ENCODE measurements at places on chromosomes 5 and 9.

DNA sequence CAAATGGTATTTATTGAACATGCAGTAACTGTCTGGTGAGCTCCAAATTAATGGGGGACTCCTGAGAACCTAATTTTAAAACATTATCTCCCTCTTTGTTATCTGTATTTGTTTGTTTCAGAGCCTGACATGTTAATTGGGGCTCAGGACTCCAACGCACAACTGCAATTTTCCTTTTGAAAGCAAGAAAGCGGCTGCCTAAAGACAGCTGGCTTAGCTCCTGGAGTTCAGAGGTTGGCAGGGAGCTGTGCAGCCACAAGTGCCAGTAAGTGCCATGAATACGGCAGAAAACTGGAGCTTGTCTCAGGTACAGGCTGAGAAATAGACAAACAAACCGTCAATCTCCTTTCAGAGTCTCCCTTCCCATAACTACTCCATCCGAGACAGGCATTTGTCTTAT is 80.9 kb downstream of the PPP2R2B start:
- DNase-seq = no peak

- DNase-seq = no peak
These were observed 97.4 kb downstream of the DAP start for GRCh38 chr5:10663489-10664179.

DNA sequence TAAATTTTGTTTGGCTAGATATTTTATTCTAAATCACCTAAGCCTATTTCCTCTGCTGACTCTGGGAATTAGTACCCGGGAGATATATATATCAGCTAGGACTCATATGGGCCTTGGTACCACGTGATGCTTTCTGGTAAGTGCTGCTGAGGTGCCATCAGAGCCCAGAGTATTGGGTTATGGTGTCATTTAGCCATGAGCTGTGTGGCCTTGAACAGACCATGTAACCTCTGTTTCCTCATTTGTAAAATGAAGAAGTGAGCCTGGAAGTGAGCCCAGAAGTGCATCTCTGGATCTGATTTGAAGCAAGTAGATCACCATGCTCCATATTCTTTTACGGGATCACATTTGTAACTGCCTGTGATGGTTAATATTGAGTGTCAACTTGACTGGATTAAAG is 126.1 kb downstream of the GPBP1 start:
- no peak for DNase-seq

DNA sequence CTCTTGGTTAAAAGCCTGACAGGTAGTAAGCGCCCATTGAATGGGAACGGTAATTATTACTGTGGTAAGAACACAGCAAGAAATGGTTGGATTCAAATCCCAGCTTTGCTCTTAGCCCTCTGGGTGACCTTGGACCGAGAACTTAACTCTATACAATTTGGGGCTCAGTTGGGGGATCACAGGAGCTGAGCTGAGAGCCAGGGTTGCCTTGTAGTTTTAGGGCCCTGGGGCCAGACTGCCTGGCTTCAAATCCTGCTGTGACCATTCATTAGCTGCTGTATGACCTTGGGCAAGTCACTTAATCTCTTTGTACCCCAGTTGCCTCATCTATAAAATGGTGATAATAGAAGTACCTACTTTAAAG is 87.4 kb upstream of the SH3PXD2B start:
- DNase-seq = no peak

DNA sequence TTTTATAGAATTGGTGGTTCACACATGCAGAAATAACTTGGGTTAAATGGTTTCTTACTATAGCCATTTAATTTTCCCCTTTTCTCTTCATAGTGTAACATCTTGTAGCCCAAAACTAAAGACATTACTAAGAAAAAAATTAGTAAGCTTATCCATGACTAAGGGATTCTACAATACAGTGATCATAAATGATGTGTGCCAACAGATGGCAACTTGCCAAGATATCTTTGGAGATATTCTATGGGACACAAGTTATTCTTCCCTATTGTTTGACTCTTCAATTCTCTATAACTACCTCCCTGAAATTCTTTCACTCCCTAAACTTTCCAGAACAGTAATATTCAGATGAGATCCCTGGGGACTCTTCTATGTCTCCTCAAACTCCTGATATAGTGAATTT is 580.6 kb downstream of the PTPRD start:
- DNase-seq = no peak

DNA sequence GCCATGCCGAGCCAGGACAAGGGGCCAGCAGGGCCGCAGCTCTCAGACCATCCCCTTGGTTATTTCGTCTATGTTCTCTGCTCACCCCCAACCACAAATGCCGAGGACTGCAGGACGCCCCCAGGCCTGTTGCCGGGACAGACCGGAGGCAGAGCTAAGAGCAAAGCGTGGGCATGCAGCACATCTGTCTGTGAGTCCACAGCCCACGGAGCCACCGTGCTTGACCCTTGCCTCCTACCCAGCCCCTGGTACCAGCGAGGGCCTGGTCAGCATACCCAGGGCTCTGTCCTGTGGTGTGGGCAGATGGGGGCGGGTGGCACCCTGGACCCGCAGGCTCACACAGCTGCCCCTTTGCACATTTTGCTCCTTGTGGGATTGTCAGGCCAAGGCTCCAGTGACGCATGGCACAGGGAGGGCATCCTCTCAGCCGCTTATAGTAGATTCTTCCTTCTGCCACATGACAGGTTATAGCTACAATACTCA is 4.7 kb downstream of the BRD3 start:
- no peak for DNase-seq

DNA sequence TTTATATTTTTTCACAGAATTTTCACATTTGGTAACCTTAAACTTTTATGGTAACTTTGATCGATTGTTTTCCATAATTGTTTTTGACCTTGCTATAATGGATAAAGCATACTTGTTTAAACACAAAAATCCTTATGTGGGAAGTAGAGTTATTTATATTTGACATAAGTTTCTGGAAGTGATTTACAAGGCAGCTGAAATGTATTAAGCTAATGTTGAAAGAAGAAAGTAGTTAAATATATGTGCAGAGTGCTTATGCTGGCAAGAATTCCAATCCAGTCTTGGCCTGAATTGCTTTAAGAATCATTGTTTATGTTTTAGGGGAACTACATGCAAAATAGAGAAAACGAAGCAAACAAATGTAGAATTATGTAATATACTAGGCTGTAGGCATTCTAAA is 763.6 kb downstream of the TAF11L14 start:
- DNase-seq = no peak

DNA sequence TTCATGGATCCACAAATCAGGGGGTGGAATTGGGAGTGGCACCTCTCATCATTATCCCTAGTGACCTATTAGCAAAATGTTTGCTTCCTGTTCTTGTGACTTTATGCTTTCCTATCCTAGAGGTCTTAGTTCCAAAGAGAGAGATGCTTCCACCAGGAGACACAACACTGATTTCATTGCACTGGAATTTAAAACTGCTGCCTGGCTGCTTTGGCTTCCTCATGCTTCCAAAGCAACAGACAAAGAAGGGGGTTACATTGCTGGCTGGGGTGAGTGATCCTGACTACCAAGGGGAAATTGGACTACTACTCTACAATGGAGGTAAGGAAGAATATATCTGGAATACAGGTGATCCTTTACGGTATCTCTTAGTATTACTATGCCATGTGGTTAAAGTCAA is 69.2 kb upstream of the SH3GL2 start:
- DNase-seq = no peak

Measured in tibial artery (tissue), 4 donors.